Neural progenitor cell (in vitro differentiated cells): ENCODE measurements at places on chromosomes 11 and 22.
A peak's percentile ranks its signal among the peaks of the same experiment; 100 is the strongest.

GRCh38 chr11:19664886-19665548 is 47.6 kb upstream of the NAV2 start:
- DNase-seq = no peak

DNA sequence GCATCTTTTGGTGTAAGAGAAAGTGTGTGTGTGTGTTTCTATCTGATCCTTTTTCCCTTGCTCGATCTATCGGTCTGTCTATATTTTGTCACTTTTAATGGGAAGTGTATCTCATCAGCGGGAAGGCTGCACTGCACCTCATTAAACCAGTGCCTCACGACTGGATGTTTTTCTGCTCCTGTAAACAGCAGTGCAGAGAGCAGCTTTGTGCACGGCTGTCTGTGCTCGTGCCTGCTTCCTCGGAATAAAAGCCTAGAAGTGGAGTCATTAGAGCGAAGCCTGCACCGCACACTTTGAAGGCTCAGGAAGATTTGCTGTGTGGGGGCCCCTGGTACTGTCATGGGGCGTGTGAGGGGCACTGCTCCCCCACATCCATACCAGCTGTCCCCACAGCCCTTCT is 27.0 kb upstream of the PARVG start:
- no peak for DNase-seq

- DNase-seq = peak; percentile 88
Observed at GRCh38 chr11:47980907-47981621, 705 bp downstream of the PTPRJ start.

DNA sequence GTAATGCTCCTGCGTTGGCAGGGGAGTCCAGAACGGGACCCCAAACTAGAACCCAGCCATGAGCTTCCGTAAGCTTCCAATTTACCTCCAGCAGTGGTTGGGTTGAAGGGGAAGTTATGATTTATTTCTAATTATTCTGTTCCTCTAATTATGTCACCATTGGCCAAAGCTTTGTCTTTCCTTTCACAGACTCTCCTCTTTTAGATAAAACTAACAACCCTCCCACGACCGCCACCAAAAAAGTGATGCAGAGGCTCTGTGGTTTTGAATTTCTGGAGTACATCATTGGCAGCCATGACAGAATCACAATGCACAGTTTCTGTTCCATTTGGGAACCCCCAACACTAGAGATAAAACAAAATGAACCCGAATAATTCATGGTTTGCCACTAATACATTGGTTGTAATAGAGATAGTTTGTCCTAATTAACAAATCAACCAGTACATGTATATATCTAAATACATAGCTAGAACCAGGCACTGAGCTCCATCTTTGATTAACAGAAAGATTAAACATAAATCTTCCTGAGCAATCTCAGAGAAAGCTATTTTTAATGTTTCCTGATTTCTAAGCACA is 64.3 kb downstream of the ETS1 start:
- no peak for DNase-seq

DNA sequence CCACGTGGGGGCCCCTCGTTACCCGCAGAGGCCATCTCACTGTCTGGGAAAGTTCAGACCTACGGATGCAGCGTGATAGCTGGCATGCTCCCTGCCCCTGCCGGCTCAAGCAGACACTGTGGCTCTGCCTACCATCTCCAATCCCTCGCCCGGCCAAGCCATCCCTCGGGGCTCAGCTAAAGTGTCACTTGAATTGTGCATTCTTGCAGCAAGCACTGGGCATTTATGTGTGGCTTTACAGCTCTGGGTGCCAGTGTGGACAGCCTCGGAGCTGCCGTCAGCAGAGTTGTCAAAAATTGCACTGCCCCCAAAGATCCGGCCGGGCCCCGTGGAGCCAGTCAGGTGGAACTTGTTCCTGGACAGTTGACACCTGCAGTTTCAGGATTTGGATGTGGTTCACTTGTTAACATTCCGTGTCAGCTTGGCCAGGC is 75.0 kb upstream of the FGF3 start:
- no peak for DNase-seq

GRCh38 chr11:122632181-122632824 is 23.2 kb upstream of the UBASH3B start:
- DNase-seq = no peak

DNA sequence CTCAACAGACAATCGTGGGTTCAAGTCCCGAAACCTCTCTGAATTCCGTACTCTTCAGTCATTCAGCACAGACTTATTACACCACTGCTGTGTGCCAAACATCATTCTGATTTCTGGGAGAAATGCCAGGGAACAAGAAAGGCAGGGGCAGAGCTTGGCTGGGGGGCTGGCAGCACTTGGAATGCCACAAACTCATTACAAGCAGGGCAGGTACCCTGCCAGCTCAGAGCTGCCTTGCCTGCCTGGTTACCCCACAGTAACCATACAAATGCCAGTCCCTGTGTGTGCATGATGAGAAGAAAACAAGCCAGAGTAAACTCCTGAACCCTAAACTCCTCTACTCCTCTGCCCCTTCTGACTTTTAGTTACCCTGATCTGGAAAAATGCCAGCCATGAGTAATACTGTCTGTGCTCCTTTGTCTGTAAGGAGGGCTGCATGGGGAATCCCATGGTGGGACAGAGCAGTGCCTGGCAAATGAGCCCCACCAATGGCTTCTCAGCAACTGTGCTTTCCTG is 6.9 kb upstream of the RAD9A start:
- no peak for DNase-seq

DNA sequence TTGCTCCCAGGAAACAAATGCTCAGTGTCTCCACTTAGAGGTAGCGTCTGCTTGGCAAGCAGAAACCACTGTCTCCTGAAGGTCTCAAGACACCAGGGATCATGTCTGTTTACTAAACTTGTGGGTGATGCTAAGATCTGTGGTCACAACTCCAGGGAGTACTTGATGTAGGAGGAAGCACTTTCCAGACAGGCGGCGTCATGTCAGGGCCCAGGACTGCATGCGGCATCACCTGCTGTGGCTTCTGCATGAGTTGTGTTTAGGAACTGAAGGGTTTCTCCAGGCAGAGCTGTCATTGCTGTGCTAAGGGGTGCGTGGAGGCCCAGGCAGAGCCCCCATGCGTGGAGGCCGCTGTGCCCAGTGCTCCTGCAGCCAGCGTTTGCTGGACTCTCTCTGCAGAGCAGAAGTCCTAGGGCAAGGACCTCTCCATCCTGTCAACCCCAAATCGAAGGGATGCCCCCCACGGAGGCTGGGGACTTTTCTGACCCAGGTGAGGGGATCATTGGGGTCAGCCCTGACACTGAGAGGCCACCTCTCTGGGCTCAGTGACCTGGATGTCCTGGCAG is 8.1 kb upstream of the PANX2 start:
- no peak for DNase-seq

DNA sequence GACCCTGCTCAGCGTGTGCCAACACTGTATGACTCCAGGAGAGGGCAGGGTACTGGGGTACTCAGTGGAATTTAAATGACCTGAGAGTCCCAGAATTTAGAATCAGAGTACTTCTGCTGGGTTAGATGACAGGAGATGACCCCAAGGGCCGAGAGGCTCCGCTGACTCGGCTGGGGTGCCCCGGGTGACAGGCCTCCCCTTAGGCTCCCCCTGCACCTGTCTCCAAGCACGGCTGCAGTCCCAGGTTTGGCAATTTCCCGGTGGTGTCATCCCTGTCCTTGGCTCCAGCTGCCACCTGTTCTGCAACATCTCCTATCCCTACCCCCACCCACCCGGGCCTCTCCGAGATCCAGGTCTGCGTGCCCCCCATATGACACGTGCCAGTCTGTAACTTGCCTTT is 1.3 kb downstream of the ACTN3 start:
- DNase-seq = no peak

- DNase-seq = peak; percentile 15
Observed at GRCh38 chr11:100774859-100775258, 87.8 kb downstream of the ARHGAP42 start.

- DNase-seq = no peak
Observed at GRCh38 chr11:55263081-55263480, 1.1 kb downstream of the TRIM48 start.

DNA sequence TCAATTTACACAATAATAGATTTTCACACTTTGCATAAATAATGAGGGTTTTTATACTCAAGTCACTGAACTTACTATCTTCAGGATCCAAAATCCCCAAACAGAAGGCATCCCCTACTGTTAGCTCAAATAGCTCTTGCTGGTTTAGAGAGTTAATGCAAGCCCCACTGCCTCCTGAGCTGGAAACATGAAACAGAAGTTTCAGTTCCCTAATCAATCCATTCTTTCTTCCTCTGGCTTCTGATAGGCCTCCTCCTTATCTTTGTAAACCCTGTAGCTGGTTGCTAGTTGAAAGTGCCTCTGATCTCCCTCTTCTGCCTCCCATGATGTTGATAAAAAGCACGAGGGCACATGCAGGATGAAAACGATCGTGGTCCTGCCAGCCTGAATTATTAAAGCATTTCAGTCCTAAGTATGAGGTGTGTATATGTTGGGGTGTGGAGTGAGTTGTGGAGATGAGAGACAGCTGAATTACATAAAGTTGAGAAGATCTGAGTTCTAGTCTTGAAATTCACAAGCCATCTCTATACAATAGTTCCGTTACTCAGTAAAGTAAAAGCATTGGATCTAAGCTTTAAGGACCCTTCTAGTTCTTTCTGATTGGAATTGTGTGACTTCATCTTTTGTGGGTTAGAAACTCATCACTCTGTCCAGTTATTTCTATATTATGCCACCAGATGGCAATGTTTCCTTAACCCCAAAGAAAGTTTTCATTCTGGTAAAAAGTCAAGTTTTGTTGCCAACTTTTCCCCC is 35.0 kb upstream of the EHF start:
- peak; percentile 66 for DNase-seq

- no peak for DNase-seq
Observed at GRCh38 chr11:65414776-65415498, 7.7 kb upstream of the NEAT1 start.

DNA sequence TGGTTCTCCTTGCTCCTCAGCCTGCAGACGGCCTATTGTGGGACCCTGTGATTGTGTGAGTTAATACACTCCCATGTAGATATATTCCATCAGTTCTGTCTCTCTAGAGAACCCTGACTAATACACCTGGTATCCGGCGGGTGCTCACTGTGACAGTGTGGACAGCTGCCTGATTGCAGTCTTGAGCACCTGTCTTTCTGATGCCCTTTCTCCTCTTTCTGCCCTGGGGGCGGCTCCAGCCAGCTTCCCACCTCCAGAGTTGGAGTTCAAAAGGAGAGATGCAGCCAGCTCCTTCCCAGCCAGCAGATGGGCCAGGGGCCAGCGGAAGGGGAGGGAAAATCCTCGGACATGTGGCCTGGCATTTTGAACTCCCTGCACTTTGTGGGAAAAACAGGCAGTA is 15.0 kb downstream of the SMIM38 start:
- DNase-seq = no peak

DNA sequence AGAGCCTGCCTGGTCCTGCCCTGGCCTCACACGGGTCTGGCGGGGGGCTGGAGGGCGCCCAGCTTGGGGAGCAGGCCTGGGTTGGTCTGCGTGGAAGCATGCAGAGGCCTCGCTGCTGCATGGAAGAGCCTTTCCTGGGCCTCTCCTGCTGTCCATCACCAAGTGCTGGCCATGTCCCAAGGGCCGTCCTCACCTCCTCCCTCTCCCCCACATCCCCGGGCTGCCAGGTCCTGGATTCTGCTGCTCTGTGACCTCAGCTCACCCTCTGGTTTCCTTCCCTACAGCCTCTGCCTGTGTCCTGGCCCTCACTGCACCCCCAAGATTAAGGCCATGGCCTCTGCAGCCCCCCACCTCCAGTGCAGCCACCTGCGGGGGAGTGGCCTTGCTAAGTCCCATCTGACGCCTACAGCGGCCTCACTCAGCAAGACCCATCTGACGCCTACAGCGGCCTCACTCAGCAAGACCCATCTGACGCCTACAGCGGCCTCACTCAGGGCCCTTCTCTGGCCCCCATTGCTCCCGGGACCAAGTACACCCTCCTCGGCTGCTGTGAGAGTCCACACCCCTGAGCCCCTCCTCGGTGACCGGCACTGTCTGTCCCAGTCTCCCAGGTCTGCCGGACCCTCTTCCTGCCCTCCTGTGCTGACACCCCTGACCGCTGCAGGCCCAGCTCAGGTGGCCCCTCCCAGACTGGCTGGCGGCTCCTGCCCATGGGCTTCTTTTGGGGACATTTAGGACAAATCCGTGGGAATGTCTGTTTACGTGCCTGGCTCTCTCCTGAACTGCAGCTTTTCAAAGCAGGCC is 119.5 kb upstream of the B3GAT1 start:
- peak; percentile 18 for DNase-seq

GRCh38 chr11:74739546-74740270 is 8.5 kb upstream of the CHRDL2 start:
- DNase-seq = peak; percentile 77

DNA sequence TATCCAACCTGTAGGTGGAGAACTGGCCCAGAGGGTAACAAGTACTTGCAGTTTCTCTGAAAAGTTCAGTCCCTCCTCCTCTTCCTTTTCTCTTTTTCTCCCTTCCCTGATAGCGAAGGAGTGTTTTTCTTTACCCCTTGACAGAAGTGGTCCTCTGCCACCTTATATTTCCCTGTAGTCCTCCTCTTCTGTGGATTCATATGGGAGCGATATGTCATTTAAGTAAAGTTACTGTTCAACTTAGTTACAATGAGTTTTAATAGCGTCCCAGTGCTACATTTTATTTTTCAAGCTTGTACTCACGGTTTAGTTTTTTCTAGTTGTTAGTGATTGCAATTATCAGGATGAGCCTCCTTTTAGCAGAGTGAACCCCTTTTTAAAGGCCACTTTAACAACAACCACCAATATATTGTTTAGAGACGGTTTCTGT is 1.4 kb downstream of the PCF11 start:
- DNase-seq = no peak

DNA sequence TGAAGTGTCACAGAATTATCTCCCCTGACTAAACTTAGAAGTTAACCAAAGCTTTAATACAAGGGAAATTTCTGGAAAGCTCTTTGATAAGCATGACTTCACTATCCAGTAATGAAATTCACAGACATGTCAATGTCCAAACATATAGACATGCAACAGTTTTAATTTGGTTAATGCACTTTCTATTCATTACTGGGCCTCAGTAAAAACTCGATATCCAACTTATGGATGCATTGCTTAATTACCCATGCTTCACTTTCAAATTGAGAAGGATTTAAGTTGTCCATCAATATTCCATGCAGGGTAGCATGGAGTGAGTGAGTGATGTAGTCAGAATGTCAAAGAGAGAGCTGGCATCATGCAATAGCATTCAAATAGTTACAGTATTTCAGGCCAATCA is 197.5 kb downstream of the CADM1 start:
- no peak for DNase-seq
